ENCODE measurements at places on chromosomes 5 and 9.

DNA sequence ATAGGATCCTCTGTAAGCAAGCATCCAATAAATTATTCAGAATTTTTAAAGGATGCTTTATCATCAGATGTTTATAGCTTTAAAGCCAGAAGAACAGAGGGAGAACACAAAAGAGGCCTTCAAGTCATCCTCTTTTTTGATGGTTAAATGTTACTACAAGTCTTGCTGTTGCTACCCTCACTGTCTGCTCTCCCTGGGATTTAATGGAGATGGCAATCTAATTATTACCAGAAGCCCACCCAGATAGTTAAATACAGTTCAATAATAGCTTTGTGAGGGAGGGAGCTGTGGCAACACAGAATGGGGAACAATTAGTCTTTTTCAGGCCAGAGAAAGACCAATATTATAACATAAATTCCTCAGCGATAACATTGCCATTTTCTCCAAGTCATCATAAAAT lies 87.0 kb upstream of the ACTBL2 start:
- DNase-seq, result no peak

DNA sequence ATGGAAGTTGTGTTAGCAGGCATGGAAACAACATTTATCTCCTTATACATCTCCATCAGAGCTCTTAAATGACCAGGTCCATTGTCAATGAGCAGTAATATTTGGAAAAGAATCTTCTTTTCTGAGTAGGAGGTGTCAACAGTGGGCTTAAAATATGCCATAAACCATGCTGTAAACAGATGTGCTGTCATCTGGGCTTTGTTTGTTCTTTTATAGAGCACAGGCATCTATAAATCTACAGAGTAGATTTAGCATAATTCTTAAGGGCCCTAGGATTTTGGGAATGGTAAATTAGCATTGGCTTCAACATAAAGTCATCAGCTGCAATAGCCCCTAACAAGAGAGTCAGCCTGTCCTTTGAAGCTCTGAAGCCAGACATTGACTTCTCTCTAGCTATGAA lies 7.7 kb upstream of the HRCT1 start:
- DNase-seq, result no peak

DNA sequence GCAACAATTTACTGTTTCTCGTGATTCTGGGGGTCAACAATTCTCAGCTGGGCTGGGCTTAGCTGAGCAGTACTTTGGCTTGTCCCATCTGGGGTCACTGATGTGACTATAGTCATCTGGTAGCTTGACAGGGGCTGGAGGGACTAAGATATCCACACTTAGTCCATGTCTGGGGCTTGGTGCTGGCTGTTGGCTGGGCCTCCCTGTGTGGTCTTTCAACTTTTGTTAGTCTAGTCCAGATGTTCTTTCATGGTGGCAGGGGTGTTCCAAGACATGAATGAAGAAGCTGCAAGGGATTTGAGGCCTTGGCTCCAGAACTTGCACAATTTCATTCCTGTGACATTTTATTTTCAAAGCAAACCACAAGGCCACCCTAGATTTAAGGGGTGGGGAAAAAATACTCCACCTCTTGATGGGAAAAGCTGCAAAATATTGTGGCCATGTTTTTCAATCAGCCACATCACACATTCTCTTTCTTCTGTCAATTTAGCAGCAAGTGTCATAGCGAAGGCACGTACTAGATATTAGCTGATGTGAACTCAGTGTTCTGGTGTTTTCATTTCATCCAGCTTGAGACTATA lies 59.2 kb downstream of the TSSK1B start:
- DNase-seq, result no peak

- no peak for DNase-seq
These were observed 198.5 kb downstream of the CACNA1B start for GRCh38 chr9:138075961-138076649.

DNA sequence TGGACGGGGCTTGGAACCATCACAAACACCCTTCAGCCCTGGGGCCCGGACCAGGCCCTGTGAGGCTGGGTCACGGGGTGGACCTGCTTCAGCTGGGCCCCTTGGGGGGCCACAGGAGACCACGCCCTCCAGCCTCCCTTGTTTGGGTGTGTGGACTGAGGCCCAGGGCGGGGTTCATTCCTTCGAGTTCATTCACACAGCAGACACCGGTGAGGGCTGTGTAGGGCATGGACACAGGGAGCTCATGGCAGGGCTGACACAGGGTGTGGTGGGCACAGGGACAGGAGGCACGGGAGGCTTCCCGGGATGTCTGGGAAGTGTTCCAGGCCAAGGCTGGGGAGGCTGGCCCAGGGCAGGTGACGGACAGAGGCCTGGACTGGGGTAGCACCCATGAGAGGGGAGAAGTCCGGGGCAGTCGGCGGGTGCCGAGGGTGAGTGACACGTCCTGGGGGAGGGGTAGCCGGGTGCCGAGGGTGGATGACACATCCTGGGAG lies 8.9 kb downstream of the DNLZ start:
- no peak for DNase-seq

DNA sequence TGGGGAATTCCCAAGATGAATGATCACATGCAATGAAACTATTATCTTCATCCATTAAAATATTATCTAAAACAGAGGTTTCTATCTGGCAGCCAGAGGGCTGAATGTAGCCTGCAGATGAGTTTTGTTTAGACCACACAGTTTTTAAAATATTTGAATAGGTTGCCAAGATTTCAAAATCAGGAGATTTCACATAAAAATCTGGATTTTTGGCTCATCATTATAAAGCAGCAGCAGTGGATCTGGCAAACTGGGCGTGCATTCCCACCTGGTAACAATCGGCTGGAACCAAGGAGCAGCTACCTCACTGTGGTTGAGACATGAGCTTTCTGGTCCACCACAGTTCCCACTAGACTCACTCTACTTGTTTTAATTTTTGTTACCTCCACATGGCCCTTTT lies 155.1 kb downstream of the BNC2 start:
- DNase-seq, result no peak

DNA sequence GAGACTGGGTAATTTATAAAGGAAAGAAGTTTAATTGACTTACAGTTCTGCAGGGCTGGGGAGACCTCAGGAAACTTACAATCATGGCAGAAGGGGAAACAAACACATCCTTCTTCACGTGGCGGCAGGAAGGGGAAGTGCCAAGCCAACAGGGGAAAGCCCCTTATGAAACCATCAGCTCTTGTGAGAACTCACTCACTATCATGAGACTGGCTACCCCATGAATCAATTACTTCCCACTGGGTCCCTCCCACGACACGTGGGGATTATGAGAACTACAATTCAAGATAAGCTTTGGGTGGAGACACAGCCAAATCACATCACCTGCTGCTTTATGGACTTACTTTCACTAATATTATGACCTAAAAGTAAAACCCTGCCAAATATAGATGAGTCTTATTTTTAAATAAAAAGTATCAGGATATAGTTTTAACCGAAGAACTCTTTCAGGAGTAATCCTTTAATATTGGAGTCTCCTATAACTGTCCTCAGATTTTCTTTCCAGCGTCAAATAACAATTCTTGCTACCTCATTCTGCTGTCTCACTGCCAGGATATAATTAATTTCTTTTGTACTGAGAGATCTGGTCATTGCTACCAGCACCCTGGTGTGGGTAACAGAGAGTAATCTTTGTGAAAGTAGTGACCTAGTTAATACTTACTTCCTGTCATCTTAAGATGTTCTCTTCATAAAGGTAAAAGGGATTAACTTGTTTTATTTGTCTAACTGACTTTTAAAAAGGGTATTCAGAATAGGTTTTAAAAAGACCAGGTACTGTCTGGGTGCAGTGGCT lies 68.6 kb downstream of the NLN start:
- DNase-seq, result no peak
